ENCODE measurements at places on chromosomes 7 and 10. TPM values are rescaled to one million over a fixed set of nuclear protein-coding genes. Genes with fewer than 3 reads are reported as not detected.

Gene LRRD1
- total RNA-seq = not detected

Gene PAX4
- total RNA-seq = not detected

Gene MYL10
- not detected for total RNA-seq

Gene TRIM74
- not detected for total RNA-seq

Gene SPDYE16
- total RNA-seq = not detected

Gene FAM221A
- total RNA-seq = 4.8 TPM

Gene TLL2
- total RNA-seq = 14.1 TPM

Gene SLC16A9
- total RNA-seq = 1.1 TPM

Gene HDAC9
- 97.6 TPM for total RNA-seq

Gene GNG11
- total RNA-seq = 26.0 TPM

Gene WNT2
- total RNA-seq = 0.35 TPM

Gene LIPN
- total RNA-seq = not detected

Gene SPAM1
- not detected for total RNA-seq

Gene ABCA13
- total RNA-seq = 0.87 TPM

Gene OR6V1
- total RNA-seq = not detected

Gene HABP2
- total RNA-seq = 28.8 TPM

Gene CDHR1
- total RNA-seq = 108 TPM

Gene DOCK1
- 108 TPM for total RNA-seq

Gene CPA2
- not detected for total RNA-seq

Gene NRAP
- total RNA-seq = not detected

Gene SAMD8
- total RNA-seq = 41.3 TPM

Gene CALHM1
- not detected for total RNA-seq

Gene RASSF4
- total RNA-seq = 79.1 TPM

Gene VSTM2A
- not detected for total RNA-seq

Gene NMT2
- 47.2 TPM for total RNA-seq

Gene SFRP4
- 2.4 TPM for total RNA-seq

Gene CYP2C9
- total RNA-seq = not detected

Gene FAM180A
- total RNA-seq = not detected

Gene CCT6A
- total RNA-seq = 264 TPM

Gene COX19
- total RNA-seq = 10.0 TPM

Gene EMX2
- total RNA-seq = 15.9 TPM

Gene MGAM2
- not detected for total RNA-seq

Gene COPG2
- total RNA-seq = 23.6 TPM

Gene FAM200A
- total RNA-seq = 13.3 TPM

Gene CLCN1
- total RNA-seq = not detected

Gene TEX36
- total RNA-seq = not detected

Gene CTAGE6
- not detected for total RNA-seq

Gene WDR11
- total RNA-seq = 98.6 TPM

Gene FMC1
- total RNA-seq = 2.2 TPM

Gene FAM241B
- total RNA-seq = 2.3 TPM

Gene SPACDR
- not detected for total RNA-seq

Gene PON1
- not detected for total RNA-seq

Gene CD36
- total RNA-seq = 0.70 TPM

Gene AKR1C4
- total RNA-seq = not detected

Gene ZNF248
- 49.0 TPM for total RNA-seq

Gene PFKP
- total RNA-seq = 565 TPM

Gene ITPRID1
- not detected for total RNA-seq

Gene HOXA9
- total RNA-seq = 70.8 TPM

Gene DRGX
- not detected for total RNA-seq

Gene SRRM3
- 0.30 TPM for total RNA-seq

Gene TMEM236
- total RNA-seq = 0.10 TPM

Gene HMX3
- total RNA-seq = not detected
